ENCODE measurements at places on chromosomes 4 and X. TPM values are rescaled to one million over a fixed set of nuclear protein-coding genes. Genes with fewer than 3 reads are reported as not detected.

DNA sequence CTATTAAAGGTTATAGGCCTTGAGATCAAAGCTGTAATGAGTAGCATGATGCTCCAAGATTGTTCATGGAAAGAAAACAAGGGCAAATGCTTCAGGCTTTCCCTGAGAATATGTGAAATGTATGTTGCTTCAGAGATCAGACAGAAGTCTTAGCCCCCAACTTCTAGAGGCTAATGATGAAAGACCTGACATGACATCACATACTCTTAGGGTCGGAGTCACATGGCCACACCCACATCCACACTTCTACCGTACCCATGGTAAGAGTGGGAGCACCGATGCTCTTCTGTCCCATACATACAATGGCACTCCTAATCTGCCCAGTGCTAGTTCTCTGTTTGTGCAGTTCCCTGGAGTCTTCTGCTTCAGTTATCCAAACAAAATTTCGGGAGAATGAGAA, 111.9 kb upstream of the ACSL4 start:
- no peak for DNase-seq

DNA sequence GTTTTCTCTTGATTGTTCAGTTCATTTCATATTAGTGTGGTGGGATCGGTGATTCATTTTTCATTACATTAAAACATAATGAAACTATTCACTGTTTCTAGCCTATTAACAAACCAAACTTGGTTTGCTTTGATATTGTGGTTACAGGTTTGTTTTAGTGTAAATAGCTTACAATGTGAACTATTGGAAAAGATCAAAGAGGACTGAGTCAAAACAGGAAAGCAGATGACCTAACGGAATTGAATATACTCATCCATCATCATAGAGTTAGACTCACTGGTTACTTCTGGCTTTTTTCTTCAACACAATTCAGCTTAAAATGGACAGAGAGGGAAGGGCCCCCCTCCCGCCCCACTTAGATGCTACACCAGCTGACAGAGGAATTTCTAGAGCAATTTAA, 616.2 kb upstream of the AADAT start:
- no peak for DNase-seq

DNA sequence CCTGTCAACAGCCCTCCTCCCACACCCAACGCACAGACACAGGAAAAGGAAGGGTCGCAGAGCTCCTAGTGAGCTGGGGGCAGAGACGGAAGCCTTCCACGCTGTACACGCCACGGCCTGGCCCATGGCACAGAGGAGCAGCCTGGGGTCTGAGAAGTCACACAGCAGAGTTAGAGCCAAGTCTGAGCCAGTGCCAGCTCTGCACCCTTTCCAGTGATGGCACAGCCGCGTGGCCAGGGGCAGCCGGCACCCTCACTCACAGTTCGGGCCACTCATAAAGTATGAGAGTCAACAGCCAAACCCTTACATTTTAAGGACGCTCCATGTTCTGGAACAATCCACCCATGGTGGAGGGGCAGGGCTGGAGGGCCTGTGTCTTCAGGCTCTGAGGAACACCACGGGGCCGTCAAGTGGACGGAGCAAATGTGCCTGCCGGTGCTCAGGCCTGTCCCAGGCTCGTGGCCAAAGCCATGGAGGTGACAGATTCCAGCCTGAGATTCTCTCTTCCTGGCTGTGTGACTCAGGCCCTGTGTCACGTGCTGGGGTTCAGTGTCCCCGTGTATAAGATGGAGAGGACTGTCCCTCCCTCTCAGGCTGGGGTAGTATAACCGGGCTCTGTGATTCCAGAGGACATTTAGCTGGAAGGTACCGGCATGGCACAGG, 91.2 kb downstream of the ABLIM2 start:
- no peak for DNase-seq

Gene BEND2
- not detected for total RNA-seq

Gene BTK
- 8.2 TPM for total RNA-seq

Data from skin of body (tissue), 3 donors.